ENCODE measurements at places on chromosomes 6 and 20.
A peak's percentile ranks its signal among the peaks of the same experiment; 100 is the strongest.

DNA sequence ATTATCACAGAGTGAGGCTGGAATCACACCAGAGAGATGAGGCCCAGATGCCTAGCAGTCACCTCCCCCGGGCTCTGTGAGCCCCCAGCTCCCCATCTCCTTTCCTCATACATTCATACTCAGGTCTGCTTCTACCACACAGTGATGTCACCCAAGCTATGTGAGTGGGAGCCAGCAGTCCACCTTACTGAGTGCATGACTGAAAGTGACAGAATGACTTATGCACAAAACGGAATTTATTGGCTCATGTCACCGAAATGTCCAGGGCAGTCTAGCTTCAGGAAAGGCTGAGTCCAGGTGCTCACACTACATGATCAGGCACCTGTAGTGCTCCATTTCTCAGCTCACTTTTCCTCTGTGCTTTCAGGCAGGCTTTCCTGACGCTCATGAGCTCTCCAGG is 36.7 kb upstream of the CCN6 start:
- DNase-seq = no peak

- DNase-seq = no peak
Measured at GRCh38 chr20:36320261-36320897, 14.2 kb downstream of the DLGAP4 start.

GRCh38 chr20:34350095-34350494 is 13.0 kb upstream of the ITCH start:
- no peak for DNase-seq

DNA sequence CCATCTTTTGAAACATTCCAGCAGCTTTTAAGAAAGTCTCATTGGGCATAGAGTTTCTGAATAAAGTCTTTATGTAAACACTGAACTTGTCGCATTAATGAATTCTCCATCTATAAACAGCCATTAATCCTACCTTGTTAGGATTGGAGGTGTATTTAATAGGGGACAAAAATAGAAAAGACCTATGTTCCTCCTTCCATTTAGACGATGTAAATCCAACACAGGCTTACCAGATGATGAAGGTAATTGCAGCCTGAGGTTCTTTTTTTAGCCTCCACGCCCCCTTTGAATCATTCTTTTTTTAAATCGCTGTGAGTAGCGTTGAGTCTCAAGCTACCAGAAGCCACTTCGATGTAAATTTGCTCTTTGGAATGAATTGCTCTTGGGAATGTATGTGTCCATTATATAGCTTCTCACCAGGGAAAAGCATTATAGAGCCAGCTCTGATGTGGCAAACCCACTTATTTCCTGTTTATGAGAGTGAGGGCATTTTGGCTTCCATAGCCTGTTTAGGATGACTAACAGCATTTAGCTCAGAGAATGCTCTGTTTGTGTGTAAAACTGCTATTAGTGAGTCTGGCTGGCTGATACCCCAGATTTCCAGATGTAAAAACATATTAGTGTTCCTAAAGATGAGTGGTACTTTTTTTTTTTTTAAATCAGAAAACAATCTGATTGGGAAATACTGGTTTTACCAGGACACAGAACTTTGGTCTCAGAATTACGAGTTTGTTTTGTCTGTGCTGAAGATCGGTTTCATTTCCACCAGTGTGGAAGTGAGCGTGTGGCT is 74.9 kb upstream of the CLDN20 start:
- DNase-seq = no peak

DNA sequence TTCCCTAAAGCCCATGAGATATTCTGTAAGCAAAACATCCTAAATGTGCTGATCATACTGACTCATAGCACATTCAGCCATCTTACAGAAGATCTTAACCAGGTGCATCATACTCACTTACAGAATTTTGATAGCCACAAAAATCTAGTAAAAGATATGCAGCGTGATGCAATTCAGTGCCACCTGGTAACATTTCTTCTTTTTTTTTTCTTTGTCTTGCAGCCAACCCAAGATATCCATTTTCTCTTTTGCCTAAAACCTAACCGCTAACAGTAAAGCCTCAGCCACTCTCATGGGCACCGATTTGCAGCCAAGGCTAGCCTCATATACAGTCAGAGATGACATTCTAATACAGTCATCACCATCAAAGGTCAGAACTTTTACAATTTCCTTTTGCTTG is 293.3 kb downstream of the HACE1 start:
- no peak for DNase-seq

- no peak for DNase-seq
Measured at GRCh38 chr6:129719692-129720091, 9.7 kb upstream of the ARHGAP18 start.

- no peak for DNase-seq
Measured at GRCh38 chr20:49984426-49985153, 1.8 kb downstream of the SNAI1 start.

- DNase-seq = peak; percentile 72
Measured at GRCh38 chr6:34248198-34248726, 544 bp downstream of the SMIM29 start.

GRCh38 chr20:6702144-6702543 is 65.3 kb upstream of the BMP2 start:
- no peak for DNase-seq

- DNase-seq = no peak
Measured at GRCh38 chr6:161660666-161661571, 387.1 kb upstream of the AGPAT4 start.

GRCh38 chr20:15022921-15023320 is 685.5 kb upstream of the FLRT3 start:
- DNase-seq = no peak

GRCh38 chr20:3711484-3711941 is 887 bp downstream of the SIGLEC1 start:
- DNase-seq = no peak

DNA sequence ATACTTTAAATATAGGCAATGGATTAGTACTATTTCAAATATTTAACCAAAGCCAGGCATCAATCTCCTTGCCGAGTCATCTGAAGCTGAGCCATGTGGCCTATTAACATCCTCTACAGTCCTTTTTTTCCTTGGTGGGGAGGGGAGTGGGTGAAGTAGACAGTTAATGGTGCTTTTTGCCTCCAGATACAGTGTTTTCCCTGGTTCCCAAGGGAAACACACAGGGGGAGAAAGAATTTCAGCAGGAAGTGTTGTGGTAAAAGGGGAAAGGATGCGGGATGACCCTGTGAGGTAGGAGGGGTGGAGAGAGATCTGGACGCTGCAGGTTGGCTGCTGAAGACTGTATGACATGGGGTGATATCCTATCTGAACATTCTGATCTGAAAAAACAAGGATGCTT is 9.6 kb downstream of the CLDN20 start:
- DNase-seq = peak; percentile 67

DNA sequence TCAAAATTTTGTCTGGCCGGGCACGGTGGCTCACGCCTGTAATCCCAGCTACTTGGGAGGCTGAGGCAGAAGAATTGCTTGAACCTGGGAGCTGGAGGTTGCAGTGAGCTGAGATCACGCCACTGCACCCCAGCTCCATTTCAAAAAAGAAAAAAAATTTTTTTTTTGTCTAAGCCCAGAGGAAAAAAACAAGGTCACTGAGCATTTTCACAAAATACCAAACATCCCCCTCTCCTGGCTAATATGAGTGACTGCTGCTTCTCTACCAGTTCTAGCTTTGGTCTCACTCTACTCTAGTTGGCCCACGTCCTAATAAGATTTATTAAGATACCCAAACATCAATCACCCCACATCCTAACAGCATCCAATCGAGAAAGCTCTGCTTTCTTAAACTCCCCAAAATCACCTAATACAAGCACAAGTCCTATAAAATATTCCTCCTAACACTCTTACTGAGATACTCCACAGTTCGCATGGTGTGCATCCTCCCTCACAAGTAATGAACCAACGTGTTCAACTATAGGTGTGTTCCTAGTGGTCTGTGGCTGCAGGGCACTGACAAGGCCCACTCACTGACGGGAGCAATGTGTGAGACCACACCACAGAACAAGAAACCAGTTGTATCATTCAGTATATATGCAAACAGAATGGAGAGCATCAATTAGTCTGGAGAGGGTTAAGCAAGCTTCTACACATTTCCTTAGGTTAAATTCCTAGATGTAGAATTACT is 64.2 kb downstream of the FKBP5 start:
- DNase-seq = no peak

DNA sequence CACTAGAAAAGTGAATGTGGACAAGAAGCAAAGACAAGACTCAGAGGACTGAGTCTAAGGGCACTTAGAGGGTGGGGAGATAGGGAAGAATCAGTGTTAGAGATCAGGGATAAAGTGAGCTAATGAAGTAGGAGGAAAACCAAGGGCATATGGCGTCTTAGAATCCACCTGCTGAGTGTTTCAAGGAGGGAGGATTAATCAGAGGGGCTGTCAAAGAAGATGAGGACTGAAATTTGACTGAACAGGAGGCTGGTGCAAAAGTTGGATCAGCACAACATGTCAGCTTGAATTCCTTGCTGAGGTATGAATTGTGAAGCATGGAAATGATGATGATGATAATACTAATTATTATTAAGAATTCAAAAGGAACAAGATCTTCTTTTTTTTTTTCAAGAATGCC is 39.4 kb downstream of the PLCB4 start:
- no peak for DNase-seq

DNA sequence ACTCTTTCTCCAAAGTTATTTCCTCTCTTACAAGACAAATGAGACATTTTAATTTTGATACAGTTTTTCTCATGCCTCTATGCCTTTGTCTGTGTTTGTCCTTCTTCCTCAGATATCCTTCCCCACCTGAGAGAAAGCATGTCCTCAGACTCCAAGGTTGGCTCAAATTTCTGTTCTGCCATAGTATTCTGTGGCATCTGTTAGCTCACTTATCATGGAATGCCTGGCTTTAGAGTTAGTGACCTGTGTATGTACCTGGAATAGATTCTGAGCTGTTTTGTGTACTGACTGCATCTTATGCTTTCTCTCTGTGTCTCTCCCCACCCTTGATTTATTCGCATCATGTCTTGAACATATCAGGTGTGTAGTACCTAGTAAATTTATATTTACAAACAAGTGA is 90.0 kb downstream of the CENPW start:
- no peak for DNase-seq

DNA sequence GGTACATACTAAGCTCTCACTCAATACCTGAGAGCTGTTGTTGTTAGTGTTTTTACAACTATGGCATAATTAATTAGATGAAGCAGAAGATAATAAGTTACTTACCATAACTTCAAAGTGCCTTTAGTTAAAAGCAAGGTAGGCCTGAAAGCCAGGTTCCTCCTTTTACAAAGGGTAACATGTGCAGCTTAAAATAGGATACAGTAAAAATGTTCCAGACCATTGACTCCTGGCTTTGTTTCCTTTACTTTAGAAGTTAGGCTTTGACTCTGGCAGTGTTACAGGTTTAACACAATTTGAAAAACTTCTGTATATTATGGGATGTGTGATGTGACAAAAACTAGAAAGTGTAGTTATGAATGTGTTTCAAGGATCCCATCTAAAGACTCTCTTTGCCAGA is 522.5 kb downstream of the EPM2A start:
- DNase-seq = no peak

DNA sequence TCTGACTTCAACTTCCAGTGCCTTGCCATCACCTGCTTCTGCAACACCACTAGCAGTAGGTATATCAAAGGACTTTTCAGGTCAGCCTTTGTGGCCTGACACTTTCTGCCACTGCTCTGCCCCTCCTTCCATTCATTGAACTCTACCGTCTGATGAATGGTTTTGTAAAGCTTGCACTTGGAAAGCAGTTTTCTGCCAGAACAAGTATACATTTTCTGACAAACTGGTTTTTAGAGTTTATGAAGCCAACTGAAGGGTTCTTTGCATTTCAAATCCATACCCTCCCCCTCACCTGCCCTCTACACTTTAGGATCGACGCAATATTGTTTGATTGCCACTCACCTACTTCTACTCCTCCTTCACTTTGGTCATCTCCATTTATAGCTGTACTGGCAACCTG is 603.1 kb downstream of the HACE1 start:
- no peak for DNase-seq

- DNase-seq = no peak
Measured at GRCh38 chr20:47773371-47773786, 11.9 kb downstream of the SULF2 start.

- peak; percentile 47 for DNase-seq
Measured at GRCh38 chr6:168783720-168784119, 342.7 kb downstream of the SMOC2 start.

- DNase-seq = no peak
Measured at GRCh38 chr6:137882225-137882961, 15.3 kb downstream of the TNFAIP3 start.

GRCh38 chr6:125787791-125788190 is 3.0 kb upstream of the NCOA7 start:
- DNase-seq = no peak

DNA sequence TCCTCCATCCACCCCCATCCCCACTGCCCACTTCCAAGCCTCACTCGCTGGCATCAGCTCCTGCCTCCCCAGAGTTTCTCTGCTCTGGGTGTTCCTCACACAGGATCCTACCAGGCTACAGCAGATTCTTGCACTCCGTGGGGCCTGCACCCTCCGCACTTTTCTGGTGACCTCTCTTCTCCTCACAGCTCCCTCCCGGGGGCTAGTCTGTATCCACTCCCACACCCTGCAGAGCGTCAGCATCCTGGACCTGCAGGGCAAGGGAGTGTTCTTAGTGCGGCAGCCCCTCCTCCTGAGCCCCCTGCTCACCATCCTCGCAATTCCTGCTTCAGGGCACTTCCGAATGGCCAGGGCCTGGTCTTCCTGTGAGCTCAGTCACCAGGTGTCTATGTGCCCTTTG is 224.2 kb downstream of the DLL1 start:
- no peak for DNase-seq

- no peak for DNase-seq
Measured at GRCh38 chr6:136546331-136546730, 3.9 kb downstream of the MAP7 start.

DNA sequence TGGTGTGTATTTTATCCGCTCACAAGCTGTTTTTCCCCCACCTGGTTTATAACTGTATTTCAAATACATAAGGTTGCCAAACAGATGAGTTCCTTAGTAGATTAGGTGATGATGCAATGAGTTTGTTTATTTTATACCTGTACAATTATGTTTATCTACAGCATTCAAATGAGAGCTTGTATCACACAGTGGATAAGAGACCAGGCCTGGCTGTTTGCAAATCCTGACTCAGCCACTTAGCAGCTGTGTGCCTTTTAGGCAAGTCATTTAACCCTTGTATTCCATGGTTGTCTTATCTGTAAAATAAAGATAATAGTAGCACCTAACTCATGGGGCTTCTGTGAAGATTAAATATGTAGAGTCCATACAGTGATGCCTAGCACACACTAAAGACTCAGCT is 143.7 kb downstream of the MOXD1 start:
- DNase-seq = no peak

GRCh38 chr6:15675536-15676220 is 12.8 kb upstream of the DTNBP1 start:
- no peak for DNase-seq

- DNase-seq = no peak
Measured at GRCh38 chr6:139181236-139181635, 46.4 kb downstream of the HECA start.

- DNase-seq = peak; percentile 57
Measured at GRCh38 chr6:43269273-43270007, 26.2 kb downstream of the TTBK1 start.
